ENCODE measurements at places on chromosomes 12 and 14.

- peak; percentile 87 for DNase-seq
Measured at GRCh38 chr12:29152223-29152868, 3.3 kb downstream of the FAR2 start.

DNA sequence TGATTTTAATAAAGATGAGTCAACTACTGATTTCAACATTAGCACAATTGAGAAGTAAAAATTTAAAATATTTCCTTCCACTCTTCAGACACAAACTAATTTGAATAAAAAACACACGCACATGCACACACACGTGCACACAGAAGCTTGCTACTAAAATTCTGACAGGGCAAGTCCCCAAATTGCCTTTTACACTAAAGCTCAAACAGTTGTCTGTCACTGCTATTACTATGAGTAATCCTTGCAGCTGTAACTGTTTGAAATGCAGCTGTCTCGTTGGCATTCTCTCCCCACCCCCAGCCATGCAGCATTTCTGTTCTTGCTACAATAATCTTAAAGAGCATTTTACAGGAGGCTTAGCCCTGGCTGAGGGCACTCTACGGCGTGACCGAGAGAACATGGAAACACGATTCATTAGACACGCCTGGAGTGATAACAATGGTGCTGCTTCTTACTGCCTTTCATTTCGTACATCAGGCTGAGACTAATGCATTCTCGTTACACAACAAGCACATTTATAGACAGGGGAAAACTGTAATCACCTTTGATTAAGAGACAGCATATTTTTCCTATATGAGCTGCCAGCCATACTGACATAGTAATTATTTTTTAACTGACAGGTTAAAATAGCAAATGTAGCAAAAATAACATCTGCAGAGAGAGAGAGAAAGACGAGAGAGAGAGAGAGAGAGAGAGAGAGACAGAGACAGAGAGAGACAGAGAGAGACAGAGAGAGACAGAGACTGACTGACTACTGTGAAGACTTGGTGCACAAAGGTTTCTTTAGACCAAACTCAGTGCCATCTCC is 153.8 kb downstream of the MED13L start:
- DNase-seq: peak; percentile 85

DNA sequence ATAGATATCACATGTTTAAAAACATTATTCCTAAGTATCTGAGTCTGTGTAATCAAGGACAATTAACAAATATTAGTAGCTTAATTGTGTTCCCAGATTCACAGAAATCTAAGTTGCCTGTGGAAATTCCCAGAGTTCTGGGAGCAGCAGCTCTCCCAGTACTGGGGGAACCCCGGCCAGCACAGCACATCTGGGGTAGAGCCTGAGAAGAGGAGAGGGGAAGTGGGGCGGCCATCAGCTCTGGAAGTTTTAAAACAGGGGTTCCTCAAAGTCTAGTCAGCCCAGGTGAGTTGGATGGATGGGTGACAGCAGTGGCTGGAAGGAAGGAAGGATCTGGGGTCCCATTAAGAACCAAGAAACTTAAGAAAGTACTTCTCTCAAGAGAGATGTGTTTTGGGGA is 24.6 kb downstream of the PRICKLE1 start:
- no peak for DNase-seq

- no peak for DNase-seq
Measured at GRCh38 chr12:46401662-46402061, 29.1 kb upstream of the SLC38A2 start.

- peak; percentile 15 for DNase-seq
Measured at GRCh38 chr12:30845676-30846075, 80.9 kb upstream of the TSPAN11 start.

GRCh38 chr12:15227004-15227679 is 5.9 kb upstream of the RERG start:
- DNase-seq: peak; percentile 28

- DNase-seq: no peak
Measured at GRCh38 chr14:93308686-93309345, 24.0 kb downstream of the BTBD7 start.

DNA sequence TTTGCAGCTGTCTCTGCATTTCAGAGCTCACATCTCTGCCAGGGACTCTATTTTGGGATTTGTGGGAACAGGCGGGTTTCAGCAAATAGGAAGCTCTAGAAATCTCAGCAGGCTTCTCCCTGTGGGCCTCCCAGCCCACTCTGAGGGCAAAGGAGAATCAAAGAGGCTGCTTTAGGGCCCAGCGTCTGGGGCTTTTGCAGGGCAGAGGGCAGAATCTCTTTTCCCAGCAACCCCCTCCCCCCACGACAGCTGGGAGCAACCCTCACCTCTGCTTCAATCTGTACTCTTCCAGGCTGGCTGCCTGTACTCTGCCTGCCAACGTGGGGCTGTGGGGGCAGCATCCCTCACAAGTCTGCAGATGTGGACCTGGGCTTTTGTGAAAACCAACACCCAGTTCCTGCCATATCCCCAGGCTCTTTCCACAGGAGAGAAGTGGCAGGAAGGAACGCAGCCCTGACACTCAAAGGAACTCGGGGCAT is 529.6 kb upstream of the TBX3 start:
- DNase-seq: no peak

DNA sequence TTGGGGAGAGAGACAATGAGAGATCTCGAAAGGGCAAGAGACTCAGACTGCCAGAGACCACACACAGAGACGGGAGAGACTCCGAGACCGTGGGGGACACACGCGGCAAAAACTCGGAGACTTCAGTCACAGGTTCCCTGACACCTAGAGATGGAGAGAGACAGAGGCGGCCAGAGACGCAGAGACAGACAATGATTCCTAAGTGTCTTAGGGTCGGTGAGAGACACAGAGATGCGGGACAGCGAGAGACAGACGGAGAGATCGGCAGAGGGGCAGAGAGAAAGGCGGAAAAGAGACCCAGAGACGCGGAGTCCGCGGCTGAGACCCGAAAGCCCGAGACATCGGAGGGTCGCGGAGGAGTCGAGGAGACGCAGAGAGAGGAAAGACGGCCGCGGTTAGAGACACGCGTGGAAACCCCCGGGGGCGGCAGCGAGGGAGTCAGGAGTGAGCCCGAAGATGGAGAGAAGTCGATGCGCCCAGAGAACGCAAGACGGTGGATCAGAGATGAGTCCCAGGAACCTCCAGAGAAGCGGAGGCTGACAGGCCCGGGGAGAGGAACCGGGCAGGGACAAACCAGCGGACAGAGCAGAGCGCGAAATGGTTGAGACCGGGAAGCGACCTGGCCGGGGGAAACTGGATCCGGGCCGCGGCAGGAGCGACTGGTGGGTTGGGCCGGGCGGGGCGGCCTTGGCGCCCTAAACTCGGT is 7.8 kb downstream of the LHX5 start:
- DNase-seq: no peak

DNA sequence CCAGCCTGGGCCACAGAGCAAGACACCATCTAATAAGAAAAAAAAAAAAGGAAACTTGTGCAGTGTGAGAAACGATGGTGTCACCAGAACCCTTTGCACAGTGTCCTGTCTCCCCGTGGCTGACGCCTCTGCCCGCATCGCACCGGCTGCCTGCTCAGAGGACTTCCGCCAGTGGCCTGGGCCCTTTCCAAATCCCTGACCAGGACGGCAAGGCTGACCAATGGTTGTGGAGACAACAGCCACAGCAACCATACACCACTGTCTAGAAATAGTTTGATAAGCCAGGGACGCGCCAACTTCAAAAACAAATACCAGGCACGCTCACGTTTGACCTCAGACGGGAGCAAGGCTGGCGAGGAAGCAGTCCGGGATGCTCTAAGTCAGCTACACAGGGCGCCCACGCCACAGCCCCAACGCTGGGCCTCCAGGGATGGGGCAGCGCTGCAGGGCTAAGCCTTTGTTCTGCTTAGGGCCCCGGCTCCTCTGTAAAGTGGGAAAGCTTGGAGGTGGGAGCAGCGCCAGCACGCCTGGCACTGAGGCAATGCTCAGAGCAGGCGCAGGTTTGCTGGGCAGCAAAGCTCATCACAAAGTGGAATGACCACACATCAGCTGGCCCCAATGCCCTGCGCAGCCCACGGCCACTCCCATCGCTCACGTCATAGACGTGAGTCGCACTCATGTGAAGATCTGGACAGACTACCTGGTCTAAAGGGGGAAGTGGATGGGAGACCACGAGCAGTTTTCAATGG is 12.5 kb downstream of the PGAM5 start:
- DNase-seq: no peak

DNA sequence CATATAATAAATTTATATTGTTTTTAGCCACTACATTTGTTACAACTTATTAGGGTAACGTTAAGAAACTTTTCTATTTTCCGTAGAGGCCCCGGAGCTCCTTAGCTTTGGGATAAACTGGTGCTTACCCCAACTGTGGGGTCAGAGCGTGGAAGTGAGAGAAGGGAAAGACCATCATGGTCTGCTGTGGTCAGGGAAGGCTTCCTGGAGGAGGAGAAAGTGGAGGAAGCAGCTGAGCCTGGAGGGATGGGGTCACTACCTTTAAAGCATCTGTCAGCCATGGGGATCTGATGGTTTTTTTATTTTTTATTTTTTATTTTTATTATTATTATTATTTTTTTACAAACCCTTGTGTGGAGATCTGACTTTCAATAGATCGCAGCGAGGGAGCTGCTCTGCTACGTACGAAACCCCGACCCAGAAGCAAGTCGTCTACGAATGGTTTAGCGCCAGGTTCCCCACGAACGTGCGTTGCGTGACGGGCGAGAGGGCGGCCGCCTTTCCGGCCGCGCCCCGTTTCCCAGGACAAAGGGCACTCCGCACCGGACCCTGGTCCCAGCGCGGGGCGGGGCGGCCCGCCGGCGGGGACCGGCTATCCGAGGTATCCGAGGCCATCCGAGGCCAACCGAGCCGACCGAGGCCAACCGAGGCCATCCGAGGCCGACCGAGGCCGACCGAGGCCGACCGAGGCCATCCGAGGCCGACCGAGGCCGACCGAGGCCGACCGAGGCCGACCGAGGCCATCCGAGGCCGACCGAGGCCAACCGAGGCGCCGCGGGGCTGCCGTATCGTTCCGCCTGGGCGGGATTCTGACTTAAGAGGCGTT is 1101.2 kb upstream of the TMEM132C start:
- DNase-seq: peak; percentile 75

- DNase-seq: no peak
Measured at GRCh38 chr14:102043251-102044025, 43.4 kb downstream of the HSP90AA1 start.

GRCh38 chr12:114528766-114529165 is 122.8 kb upstream of the TBX5 start:
- DNase-seq: no peak
